ENCODE measurements at places on chromosomes 6 and 20.
A peak's percentile ranks its signal among the peaks of the same experiment; 100 is the strongest.

DNA sequence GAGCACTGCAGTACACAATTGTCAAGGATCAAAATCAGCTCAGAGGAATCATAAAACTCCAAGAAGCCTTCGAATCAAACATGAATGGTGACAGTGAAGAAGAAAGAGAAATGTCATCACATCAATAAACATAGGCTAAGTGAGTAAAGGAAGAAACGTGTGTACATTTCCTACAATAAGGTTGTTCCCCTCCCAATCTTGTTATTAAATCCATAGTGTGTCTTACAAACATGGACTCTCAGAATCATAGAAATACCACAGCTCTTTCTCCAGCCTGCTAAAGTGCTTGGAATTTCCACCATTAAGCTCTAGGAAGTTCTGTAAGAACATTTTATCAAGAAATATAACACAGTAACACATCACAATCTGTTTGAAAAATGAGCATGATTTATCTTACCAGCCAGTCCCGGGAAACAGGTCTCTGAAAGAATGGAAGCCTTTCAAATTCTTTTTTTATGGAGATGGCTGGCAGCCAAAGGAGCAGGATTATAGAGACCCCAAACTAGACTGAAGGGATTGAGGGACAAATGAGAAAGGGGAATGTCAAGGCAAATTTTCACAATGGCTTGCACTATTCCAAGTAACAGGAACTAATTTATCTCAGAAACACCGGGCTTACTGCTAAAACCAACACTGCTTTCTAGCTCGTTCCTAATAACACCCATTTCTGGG is 4.5 kb upstream of the TNFAIP3 start:
- no peak for DNase-seq

DNA sequence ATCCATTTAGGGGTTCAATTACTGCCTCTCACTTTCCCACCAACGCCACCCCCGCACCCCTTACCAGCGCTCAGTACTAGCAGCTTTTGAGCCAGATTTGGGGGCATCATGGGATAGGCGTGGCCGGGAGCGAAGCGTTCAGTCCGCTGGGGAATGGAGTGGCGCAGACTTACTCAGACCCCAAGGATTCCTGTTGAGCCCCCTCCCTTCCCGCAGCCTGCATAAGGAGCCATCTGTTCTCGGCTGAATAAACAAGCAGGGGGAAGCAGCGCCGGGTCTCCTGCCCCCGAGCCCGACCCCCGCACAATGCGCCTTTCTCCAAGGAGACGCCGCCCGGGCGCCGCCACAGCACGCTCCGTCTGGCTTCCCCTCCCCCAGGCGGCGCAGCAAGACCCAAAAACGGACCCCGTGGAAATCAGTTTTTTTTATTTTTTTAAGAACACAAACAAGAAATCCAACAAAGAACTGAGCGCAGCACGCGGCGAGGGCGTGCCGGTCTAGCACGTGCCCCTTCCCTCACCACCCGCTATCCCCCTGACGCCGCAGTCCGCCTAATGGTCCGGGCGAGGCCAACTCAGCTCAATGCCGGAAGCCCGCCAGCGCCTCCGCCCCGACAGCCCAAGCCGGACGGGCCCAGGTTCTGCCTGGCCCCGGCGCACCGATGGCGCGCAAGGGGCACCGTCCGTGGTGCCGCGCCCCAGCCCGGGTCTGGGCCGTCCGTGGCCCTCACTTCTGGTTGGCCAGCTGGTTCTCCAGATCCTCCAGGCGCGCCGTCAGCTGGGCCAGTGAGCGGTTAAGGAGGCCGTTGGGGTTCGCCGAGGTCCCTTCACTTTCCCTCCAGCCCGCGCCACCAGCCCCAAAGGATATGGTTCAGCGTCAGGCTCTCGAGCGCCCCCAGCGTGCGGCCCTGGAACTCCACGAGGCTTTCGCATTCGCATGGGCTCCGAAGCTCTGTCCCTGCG is 13.3 kb upstream of the RBPJL start:
- DNase-seq = peak; percentile 88

- DNase-seq = no peak
These were observed 2.0 kb downstream of the MMP9 start for GRCh38 chr20:46010491-46011391.

GRCh38 chr6:55578537-55579363 is at the start of gene HMGCLL1:
Gene HMGCLL1 (minus strand): TSS chr6:55579192. CDS start chr6:55579055, 137 bp downstream.
- DNase-seq = peak; percentile 32

DNA sequence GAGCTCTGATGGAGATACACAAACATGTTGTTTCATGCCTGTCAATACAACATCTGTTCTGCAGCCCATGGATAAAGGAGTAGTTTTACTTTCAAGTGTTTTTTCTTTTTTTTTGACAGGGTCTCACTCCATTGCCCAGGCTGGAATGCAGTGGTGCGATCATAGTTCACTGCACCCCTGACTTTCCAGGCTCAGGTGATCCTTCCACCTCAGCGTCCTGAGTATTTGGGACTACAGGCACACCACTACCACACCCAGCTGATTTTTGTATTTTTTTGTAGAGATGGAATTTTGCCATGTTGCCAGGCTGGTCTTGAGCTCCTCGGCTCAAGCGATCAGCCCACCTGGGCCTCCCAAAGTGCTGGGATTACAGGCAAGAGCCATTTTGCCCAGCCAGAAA is 97.0 kb downstream of the SMAP1 start:
- no peak for DNase-seq

DNA sequence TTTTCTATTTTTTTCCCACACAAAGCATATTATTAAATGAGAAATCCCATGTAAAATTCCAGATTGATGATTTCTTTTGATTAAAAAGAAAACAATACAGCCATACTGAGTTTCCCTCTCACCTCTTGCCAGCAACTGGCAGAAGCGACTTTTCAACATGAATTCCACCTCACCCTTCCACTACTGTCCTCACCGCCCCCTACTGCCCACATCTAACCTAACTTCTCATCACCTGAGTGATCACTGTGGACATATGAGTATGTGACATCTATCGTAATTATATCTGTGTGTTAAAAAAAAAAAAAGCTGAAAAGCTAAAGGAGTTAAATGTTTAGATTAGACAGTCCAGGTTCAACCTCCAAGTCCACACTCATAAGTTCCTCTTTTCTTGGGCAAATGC is 528.6 kb downstream of the PRKN start:
- no peak for DNase-seq

GRCh38 chr20:36481380-36482043 is 59.8 kb upstream of the MYL9 start:
- DNase-seq = no peak
